Stimulated activated CD4-positive, alpha-beta T cell treated with anti-CD3 and anti-CD28 coated beads, TNF-alpha, amount 100 ng/mL, for 1 hour (primary cell): ENCODE measurements at places on chromosomes 1 and 21.

DNA sequence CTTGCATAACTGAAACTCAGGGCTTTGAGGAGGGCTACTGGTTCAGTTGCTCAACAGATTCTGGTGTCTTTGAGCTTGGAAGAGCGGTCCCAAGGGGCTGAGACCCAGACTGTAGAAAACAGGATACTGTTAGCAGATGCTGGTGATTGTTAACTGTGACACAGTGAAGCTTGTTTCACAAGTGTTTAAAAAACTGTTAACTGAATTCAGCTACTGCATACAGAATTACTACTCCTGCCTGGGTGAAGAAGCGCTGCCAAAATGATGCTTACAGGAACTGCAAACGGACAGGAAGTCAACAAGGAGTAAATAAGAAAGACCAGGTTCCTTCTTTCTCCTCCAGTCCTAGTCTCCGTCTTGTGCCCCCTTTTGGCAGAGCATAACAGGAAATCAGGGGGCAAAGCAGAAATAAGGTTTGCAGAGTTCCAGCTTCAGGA, 195.3 kb upstream of the USP25 start:
- DNase-seq, result no peak

DNA sequence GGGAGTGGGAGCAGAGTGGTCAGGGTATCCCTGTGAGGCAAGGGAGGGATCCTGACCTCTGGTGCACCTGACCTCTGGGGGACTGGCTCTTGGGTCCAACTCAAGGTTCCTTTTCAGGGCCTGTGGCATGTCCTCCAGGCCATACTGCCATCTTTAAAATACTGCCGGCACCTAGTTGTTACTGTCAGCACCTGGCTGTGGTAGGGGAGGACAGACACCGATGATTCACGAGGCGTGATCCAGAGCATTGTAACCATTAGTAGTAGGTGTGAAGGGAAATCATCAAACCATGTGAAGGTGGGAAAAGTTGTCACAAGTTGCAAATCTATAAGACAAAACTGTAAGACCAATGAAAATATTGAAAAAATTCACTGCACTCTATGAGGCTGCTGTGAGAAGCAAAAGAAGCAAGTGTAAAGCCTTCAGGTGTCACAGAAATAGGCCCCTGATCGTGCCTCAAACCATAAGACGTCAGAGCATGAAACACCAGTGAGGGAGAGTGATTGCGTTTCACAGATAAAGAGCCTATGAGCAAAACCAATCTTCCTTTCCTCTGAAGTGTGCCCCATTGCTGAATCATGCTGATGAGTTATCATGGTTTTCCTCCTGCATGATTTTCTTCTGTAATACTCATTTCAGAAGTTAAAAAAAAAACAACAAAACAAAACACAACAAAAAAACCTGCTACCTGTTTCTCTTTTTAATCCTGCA, 55.3 kb downstream of the CDC7 start:
- DNase-seq, result peak; percentile 41

GRCh38 chr1:172874950-172875349, 175.8 kb downstream of the TNFSF18 start:
- no peak for DNase-seq

DNA sequence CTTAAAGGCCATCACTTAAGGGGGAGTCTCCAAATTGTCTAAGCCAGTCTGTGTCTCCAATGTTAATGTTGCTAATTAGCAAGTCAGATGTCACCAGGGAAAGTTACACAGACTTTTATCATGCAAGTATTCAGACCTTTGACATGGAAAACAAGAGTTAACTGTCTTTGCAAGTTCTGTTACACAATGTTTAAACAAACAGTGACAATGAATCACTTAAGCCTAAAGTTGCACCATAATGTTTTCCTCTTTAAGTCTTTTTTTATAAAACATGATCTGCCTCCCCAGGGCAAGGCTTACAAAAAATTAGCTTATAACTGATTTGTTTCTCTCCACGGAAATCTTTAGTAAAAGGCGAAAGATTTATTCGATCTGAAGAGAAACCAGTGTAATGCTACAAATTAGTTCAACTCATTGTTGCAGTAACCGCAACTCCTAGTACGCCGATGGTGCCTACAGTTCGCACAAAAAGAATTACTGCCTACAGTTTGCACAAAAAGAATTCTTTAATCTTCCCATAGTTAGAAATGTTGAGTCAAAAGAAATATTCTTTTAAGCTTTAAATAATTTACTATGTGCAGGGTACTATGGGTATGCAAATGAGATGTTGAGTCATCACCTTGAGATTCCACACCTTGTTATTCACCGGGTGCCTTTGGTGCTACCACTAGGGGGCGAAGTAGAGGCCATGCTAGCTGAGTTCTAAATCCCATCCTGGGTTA, 45.3 kb downstream of the HHAT start:
- peak; percentile 49 for DNase-seq
